ENCODE measurements at places on chromosomes 1 and 21. TPM values are rescaled to one million over a fixed set of nuclear protein-coding genes. Genes with fewer than 3 reads are reported as not detected.

GRCh38 chr21:45523411-45524101 lies 18.7 kb downstream of the SLC19A1 start:
- peak; percentile 21 for DNase-seq

- no peak for DNase-seq
These were observed 4.3 kb upstream of the FGGY start for GRCh38 chr1:59292562-59292961.

CLCA4 gene
- not detected for total RNA-seq

PDE4B gene
- 36.1 TPM for total RNA-seq

GRCh38 chr21:42850866-42851391 lies 28.4 kb downstream of the WDR4 start:
- peak; percentile 64 for DNase-seq

ITLN1 gene
- total RNA-seq, result not detected

DNA sequence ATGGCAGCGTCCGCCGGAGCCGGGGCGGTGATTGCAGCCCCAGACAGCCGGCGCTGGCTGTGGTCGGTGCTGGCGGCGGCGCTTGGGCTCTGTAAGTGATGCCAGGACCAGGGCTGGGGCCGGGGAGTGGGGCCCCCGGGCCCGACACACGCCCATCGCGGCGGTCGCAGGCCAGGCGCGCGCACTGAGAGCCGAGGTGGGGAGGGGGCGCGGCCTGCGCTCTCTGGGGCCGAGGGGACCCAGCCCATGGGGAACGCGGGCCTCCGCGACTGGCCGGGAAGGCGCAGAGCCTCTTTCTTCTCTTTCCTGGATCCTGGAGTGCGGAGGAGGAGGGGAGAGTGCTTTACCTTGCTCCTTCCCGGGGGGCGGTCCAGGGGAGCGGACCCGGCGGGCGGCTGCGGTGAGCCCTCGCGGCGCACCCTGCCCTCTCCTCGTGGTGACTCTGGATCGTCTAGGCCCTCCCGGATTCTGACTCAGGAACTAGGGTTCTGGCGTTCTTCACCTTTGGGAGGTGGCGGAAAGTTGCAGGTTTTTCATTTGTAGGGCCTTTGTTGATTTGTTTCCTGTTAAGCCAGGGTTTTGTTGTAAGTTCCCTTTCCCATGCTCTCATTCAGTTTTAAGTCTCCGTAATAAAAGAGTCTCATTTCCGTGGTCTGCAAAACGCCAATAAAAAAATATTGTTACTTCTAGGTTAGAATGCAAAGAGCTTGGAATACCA lies 529 bp downstream of the MPZL1 start:
- DNase-seq, result no peak

GRCh38 chr1:6412896-6413295 lies 6.8 kb downstream of the HES2 start:
- DNase-seq, result no peak

DNA sequence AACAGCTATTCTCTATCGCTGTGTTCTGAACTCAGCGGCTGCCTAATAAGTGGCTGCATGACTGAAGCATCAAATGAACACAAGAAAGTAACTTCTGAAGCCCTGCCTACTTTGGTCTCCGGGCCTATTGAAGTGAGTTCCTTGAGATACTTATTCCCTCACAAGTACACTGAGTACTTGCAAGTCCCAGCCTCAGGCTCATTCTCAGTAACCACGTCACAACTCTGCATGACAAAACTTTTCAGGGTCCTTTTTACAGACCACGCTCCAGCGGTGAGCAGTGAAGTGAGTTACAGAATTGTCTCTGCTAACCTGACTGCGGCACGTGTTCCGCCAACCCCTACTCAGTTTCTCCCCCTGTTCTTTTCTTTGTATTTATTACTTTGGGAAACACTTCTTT lies 1342.7 kb upstream of the ADGRL4 start:
- DNase-seq, result no peak

CCDC181 gene
- total RNA-seq, result not detected

- DNase-seq, result no peak
These were observed 15.9 kb upstream of the SRSF4 start for GRCh38 chr1:29197590-29197924.

DNA sequence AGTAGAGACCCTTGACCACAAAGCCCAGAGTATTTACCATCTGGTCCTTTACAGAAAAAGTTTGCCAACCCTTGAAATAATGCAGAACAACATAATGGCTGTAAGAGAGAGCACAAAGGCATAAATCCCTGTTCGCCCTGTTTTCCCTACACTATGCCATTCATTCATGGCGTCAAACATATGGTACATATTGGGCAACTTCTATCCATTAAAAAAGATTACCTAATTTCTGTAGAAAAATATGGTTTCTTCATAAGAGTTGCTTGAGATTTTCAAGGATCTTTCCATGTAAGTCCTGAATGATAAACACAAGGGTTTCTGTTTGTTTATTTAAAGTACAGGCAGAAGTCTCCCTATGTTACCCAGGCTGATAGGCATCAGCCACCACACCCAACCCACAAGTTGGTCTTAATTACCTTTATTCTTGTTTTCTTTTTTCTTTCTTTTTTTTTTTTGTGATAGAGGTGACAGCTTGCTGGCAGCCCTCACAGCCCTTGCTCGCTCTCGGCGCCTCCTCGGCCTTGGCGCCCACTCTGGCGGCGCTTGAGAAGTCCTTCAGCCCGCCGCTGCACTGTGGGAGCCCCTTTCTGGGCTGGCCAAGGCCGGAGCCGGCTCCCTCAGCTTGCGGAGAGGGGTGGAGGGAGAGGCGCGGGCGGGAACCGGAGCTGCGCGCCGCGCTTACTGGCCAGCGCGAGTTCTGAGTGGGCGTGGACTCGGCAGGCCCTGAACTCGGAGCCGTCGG lies 68.3 kb upstream of the NR5A2 start:
- DNase-seq, result no peak

GRCh38 chr21:19228226-19228625 lies 824.6 kb upstream of the TMPRSS15 start:
- no peak for DNase-seq

- DNase-seq, result no peak
These were observed 22.9 kb downstream of the CD244 start for GRCh38 chr1:160839746-160840145.

- DNase-seq, result no peak
These were observed 906 bp upstream of the ADARB1 start for GRCh38 chr21:45073301-45074047.

DNA sequence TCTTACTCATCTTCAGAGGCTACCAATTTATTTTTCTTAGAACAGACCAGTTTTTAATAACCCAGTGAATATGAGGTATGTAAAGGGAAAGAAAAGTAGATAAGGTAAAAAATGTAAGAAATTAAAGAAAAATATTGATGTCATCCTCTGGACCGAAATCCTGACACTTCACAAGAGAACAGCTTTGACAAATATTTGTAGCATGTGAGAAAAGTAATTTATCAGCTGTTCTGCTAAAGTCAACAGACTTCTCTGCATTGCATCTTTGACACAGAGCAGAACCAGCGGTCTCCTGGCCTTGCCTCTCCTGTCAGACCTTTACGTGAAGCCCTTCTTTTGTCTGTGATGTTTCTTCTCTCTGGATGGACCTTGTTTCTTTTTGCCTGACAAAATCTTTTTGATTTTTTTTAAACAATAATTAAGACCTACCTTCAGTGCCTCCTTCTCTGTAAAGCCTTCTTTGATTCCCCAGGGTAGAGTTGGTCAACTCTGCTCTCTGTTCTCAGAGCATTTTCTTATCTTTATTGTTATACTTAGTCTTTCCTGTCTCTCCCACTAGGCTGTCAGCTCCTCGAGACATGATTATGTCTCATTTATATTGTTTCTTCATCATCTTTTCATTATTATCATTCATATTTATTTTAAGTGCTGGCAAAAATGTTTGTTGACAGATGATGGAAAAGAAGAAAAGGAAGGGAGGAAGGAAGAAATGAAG lies 35.4 kb downstream of the RGS4 start:
- no peak for DNase-seq

CD5L gene
- total RNA-seq, result not detected

- DNase-seq, result no peak
These were observed 130.6 kb upstream of the BRINP3 start for GRCh38 chr1:190608282-190608681.

- no peak for DNase-seq
These were observed 892.4 kb upstream of the B3GALT2 start for GRCh38 chr1:194078765-194079164.

- DNase-seq, result no peak
These were observed 96.5 kb upstream of the EXO1 start for GRCh38 chr1:241751524-241751923.

- DNase-seq, result no peak
These were observed 29.8 kb upstream of the HAO2 start for GRCh38 chr1:119338757-119339156.

DNA sequence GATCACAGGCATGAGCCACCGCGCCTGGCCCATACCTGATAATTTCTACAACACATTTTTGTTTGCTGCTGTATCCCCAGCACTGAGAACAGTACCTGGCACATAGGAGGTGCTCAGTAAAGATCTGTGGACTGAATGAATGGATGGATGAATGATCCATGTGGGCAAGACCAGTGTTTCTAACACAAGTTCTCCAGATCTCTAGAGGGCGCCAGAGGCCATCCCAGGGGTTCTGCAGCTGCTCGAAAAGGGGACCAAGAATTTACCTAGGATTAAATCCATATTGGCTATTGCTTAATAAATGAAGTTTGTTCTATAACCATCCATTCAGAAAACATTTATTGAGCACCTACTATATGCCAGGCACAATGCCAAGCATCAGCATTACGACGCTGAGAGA lies 167.7 kb downstream of the ACTL8 start:
- no peak for DNase-seq

- DNase-seq, result no peak
These were observed 141.8 kb downstream of the ZZZ3 start for GRCh38 chr1:77540501-77541161.

DNA sequence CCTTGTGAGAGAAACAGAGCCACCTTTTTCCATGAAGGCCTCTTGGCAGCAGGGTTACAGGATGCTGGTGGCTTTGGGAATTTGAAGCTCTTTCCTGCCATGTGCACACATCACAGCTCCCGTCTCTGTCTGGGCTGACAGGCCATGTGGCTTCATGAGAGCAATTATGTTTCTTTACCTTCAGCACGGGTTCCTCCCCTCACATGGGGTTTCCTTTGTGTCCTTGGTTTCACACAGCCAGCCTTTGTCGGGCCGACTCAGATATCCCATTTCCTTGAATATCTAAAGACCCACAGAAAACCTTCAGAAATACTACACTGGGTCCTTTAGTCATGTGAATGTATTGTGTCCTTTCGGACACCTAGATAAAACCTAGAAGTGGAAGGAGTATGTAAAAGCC lies 7.1 kb downstream of the CLIC6 start:
- DNase-seq, result no peak

- no peak for DNase-seq
These were observed 8.8 kb upstream of the ABCB10 start for GRCh38 chr1:229567109-229567868.

GRCh38 chr21:15788847-15789523 lies 59.2 kb downstream of the USP25 start:
- DNase-seq, result no peak

- no peak for DNase-seq
These were observed 247.9 kb downstream of the GRIK1 start for GRCh38 chr21:29691616-29692491.

DCST2 gene
- 1.4 TPM for total RNA-seq

PROK1 gene
- total RNA-seq, result not detected

DNA sequence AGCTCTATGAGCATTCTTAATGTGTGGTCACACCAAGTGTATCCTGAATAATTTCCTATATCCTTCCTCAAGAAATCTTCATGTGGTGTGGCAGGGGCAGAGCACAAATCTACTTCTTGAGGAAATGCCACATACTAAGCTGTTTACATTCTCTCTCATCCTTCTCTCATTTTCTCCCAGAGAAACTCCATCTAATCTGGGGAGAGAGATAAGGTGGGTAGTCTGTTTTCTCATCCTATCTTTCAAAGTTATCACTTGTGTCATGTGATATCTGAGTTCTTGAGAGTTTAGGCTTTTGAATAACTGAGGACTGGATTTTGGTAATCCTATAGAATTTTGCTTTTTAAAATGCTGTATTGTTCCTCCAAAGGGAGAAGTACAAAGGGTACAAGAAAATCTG lies 141.9 kb upstream of the LRRC7 start:
- DNase-seq, result no peak

DNA sequence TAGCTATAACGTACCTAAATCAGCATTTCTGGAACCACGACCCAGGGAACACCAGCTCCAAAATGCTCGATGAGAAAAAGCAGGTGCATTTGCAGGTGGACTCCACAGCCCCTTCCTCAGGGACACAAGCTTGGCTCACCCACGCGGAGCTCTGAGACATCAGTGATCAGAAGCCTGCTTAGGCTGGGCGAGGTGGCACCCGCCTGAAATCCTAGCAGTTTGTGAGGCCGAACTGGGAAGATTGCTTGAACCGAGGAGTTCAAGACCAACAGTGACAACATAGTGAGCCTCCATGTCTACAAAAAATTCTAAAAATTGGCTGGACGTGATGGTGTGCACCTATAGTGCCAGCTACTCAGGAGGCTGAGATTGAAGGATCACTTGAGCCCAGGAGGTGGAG lies 2.5 kb upstream of the TSPEAR start:
- DNase-seq, result no peak

KIF2C gene
- 87.7 TPM for total RNA-seq

- DNase-seq, result no peak
These were observed 462.4 kb upstream of the RGS18 start for GRCh38 chr1:191695865-191696264.

- no peak for DNase-seq
These were observed 121.7 kb upstream of the COL11A1 start for GRCh38 chr1:103230061-103230460.

DNA sequence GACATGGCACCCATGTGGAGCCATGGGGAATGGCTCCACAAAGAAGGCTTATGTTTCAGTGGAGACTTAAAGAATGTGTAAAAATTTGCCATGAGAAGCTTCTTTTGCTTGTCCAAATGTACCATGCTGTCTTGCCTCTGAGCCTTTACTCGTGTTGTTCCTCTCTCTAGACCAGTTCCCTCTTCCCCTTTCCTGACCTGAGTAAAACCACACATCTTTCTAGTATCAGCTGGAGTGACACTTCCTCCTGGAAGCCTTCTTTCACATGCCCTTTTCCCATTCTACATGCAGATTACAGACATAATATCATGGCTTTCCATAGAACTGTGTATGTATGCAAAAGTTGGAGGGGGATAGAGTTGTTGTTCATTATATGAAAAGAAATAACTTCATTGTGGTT lies 13.6 kb upstream of the GPX7 start:
- no peak for DNase-seq

DNA sequence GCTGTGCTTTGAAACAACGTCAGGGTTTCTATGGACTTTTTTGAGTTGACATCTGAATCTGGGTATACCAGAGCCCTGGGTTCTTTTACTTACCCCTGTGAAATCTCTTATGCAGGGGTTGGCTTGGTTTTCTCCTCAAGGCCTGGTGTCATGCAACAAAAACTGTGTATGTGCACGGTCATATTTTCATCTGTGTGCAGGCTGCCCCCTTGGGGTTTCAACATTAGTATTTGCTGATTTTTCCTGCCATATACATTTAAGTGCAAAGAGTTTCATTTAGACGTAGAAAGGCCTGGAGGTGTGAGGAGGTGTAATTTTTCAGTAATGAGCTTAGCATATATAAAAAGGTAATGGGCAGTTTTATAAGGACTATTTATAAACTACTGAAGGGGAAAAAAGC lies 22.0 kb upstream of the ZBTB18 start:
- no peak for DNase-seq

AMPD1 gene
- not detected for total RNA-seq
